ENCODE measurements at places on chromosomes 1 and 21.

DNA sequence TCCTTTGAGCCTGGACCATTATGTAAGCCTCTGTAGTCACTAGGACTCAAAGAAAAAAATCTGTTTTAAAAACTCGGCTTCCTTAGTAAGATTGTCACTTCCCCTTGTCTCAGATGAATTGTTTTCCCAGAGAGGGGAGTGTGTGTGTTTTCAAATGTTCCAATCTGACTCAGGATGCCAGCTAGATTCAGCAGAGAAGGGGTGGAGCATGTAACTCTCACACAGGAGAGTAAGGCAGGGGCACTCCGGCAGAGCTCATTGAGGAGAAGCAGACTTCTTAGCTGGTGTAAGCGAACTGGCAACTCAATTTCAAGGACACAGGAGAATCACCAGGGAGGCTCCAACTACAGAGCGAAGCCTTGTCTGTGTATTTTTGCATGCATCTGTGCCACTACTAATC, 623.2 kb downstream of the LMO4 start:
- DNase-seq = no peak

- DNase-seq = no peak
Measured at GRCh38 chr1:55305735-55306134, 90.6 kb upstream of the USP24 start.

DNA sequence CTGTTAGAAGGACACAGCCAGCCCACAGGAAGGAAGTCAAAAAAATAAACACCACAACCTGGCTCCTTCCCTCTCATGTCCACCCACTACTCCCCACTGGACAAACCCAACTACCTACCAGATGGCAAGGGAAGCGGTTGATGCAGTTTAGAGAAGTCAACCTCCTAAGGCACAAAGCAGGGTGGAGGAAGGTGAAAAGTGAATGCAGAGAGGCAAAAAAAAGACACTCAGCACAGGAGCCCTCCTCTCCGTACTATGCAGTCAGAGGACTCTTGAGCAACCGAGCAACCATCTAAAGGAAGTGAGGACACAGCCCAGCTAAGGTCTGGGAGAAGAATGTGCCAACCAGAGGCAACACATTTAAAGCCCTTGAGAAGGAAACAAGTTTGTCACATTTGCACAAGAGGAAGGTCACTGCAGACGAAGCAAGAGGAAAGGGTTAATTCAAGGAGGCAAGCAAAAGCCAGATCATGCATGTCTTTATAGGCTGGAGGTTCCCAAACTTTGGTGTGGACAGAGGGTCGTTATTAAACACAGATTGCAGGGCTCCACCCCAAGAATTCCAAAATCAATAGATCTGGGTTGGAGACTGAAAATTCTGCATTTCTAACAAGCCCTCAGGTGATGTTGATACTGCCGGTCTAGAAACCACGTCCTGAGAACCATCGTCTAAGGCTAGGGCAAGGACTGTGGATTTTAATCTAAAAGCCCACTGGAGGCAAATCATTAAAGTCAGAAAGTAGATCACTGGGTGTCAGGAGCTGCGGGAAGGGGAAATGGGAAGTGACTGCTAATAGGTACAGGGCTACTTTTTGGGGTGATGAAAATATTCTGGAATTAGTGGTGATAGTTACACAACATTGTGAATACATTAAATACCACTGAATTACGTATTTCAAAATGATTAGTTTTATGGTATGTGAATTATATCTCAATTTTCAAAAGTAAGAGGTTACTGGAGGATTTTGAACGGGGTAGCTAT, 19.7 kb downstream of the TP53BP2 start:
- no peak for DNase-seq

DNA sequence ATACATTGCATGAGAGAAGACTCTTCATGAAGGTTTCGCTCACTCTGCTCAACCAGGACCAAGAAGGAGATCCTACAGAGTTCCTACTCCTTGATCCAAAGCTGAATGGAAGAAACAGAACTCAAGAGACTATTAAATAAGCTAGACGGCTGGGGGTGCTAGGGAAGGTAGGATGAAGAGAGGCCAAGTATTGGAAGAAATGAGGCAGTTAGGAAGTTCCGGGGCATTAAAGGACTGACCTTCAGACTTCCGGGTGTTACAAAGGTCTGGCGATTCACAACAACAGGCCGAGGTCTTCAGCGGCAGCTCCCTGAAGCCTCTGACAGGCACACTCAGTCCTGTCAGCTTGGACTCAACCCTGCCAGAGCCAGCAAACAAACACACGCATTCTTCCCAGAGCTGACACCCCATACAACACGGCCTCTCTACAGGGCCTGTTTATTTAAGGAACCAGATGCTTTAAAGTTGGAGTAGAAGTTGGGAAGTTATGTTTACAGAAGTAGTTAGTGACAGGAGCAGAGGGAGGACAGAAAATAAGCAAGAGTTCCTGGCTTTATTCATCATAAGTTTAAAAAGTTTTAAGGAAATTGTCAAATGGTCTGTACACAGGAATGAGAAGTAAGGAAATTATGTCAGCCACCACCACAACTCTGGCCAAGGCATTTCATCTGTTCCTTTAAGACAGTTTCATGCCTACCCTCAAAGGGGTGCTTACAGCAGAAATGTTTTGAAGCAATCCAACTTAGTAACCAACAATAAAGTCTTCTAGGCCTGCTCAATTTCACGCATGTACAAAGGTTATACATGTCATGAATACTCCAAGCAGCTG, 4.7 kb downstream of the SORT1 start:
- DNase-seq = peak; percentile 63

GRCh38 chr1:21439721-21440629, at the start of gene NBPF3:
Gene NBPF3 (plus strand): TSS chr1:21440137. CDS start chr1:21445087, 4,950 bp downstream.
- DNase-seq = peak; percentile 93

DNA sequence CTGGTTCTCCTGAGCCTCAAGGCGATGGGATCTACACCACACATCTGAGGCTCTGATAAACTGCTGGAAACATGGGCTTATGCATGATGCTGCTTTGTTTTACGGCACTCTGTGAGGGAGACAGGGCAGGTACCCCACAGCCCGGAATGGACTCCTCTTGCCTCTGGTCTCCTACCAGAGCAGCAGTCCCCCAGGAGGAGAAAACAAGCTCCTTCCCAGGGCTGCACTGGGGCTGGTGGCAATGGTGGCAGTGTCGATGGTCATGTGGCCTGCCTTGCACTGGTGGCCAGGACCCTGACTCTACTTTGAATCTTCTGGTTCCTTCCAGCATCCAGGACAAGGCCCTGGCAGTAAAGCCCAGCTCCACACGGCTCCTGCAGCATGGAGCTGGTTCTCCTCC, 79.4 kb downstream of the TOMM20 start:
- no peak for DNase-seq
